ENCODE measurements at places on chromosomes 6 and 20.

DNA sequence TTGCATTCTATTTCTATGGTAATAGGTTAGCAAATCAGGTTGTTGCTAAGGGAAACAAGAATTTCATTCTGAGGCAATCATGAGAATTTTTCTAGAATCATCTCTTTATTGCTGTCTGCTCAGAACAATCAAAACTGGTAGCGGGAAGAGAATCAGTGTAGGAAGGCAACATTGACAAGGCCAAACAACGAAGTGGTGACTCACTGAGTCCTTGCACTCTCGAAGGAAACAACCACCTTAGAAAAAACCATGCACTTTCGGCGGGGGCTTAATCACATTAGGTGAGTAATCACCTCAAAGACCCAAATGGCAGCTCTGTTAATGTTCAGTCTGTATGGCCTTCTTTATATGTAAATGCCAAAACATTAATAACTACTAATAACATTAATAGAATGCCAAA lies 78.8 kb upstream of the MAP7 start:
- no peak for DNase-seq

- no peak for DNase-seq
Observed at GRCh38 chr6:85354761-85355618, 94.9 kb upstream of the NT5E start.

DNA sequence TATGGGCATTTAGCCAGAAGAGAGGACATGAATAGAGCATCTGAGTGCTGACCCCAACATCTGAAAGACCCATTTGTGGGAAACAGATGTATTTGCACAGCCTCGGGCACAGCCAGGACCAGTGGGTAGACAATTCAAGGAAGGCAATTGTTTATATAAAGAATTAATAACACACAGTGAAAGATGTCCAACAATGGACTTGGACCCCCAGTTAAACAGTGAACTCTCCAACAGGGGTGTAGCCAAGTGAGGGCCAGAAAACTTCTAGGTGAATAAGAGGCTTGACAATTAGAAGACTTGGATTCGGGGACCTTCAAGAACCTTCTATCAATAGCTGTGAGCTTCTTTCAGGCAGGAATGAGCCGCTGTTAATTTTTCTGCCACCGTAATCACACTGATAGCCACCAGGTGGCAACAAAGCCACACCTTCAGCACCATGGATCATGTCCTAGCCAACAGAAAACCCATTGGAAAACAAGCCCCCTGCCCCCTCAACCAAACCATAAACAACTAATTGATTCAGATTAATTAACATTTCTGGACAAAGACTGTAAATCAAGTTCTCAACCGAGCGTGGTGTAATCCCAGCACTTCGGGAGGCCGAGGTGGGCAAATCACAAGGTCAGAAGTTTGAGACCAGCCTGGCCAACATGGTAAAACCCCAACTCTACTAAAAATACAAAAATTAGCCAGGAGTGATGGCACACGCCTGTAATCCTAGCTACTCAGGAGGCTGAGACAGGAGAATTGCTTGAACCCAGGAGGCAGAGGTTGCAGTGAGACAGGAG lies 8.8 kb upstream of the SRSF6 start:
- no peak for DNase-seq

GRCh38 chr6:141467881-141468280 lies 664.8 kb upstream of the GJE1 start:
- DNase-seq = no peak

DNA sequence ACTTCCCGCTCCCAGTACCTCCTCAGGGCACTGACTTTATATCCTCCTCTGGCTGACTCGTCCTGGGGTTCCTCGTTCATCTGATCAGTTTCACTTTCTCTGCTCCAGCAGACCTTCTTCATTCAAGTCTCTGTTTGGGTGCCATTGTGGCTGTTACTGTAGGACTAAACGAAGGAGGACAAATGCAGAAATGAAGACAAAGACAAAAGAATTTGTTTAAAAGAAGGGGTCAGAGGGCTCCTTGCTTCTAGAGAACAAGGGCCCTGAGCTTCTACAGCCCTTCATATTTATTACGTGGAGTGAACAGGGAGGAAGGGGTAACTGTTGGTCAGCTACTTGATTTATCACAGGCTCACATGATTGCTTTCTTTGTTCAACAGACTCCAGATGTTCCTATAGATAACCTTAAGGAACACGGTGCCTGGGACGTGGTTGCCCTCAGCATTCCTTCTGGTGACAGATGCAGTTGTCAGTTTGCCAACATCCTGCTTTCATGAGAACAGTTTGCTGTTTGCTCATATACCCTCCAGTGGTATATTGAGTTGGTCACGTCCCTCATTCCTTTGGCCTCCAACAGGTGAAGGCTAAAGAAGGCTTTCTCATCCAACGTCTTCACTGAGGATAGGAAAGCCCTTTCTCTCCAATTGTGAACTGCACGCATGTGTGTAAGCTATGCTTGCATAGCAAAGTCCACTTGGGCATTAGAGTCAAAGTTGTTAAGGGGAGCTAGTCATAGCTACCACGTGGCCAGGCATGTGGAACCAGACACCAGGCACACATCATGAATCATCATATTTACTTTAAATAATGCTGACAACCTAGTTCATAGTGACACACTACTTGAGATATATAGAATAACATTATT lies 69.1 kb upstream of the BTN3A2 start:
- no peak for DNase-seq

- DNase-seq = no peak
Observed at GRCh38 chr6:73516514-73517489, 4.0 kb downstream of the EEF1A1 start.

DNA sequence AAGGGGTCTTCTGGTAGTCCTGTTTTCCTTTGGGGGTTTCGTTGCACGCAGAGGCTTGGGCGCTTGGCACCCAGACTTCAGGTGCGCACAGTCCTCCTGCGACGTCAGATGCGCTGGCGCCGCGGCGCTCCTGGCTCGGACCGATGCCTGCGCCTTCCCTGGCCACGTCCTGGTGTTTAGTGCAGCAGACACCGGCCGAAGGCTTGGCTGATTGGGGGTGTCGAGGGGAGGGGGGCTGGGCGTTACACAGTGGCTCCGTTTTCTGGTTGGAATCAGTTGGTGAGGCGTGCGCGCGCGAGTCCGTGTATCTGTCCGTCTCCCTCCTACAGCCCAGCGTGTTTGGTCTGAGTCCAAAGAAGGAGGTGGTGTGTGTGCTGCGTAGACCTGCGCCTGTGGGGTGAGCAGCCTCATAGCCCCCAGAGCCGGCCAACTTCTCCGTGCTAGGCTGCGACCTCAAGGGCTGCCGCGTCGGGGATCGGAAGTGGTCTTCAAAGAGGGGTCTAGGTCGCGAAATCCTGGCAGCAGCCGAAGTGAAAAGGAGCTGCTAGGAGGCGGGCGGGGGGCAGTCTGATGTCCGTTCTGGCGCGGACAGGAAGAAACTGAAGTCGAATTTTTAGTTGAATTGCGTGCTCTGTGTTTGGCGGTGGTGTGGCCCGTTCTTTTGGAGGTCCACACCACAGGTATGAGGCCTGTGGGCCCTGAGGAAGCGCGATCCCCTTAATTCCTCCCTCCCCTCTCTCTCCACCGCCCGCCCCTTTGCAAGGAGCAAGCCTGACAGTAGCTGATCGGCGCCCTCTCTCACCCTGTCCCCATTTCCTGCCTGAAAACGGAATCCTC lies 1.5 kb downstream of the SYNDIG1 start:
- DNase-seq = no peak

DNA sequence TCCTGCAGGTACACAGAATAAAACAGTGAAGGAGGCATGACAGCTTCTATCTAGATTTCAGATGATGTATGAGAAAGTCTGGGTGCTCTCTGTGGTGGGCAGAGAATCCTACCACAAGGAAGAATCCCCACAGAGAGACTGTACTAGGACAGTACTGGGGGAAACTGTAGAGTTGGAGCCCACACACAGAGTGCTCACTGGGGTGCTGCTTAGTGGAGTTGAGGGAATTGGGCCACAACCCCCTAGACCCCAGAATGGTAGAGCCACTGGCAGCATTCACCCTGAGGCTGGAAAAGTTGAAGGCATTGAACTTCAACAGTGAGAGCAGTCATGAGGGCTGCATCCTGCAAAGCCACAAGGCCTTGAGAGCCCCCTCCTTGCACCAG lies 62.2 kb upstream of the TNFRSF21 start:
- DNase-seq = no peak

- no peak for DNase-seq
Observed at GRCh38 chr20:63588641-63589041, 14.6 kb upstream of the HELZ2 start.

DNA sequence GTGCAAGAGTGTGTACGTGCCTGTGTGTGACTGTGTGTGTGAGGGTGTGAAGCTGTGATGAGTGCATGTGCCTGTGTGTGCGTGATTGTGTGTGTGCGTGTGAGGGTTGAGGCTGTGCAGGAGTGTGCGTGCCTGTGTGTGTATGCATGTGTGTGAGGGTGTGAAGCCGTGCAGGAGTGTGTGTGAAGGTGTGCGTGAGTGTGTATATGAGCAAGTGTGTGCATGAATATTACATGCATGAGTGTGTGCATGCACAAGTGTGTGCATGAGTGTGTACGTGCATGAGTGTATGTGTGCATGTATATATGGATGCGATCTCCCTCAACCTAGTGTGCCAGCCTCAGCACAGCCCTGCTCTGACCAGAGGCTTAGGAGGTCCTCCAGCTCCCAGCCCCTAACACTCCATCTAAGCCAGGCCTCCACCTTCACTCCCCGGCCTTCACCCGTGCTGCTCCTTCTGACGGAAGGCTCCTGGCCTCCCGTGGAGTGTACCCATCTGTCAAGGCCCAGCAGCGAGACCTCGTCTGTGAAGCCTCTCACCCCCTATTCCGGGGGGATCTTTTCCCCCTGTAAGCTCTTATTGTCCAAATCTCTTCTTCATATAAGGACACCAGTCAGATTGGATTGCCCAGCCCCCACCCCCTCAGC lies 19.9 kb upstream of the PHACTR3 start:
- DNase-seq = no peak

- DNase-seq = no peak
Observed at GRCh38 chr6:143123081-143123480, 62.4 kb downstream of the AIG1 start.

DNA sequence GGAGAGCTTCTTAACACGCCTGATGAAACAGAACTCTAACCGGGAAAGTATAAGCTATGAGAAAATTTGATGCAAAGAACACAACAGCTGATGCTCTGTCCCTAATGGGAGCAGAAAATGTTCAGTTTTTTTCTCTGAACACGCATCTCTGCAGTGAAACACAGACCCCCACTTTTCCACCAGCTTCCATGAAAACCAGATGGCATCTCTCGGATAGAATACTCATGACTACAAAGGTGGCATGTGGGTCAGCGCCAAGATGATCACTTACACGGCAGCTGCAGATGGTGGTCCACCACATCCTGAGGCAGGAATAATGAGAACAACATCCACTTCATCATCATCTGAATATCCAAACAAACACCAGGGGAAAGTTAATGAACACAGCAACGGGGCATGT lies 85.2 kb upstream of the CNR1 start:
- DNase-seq = no peak

GRCh38 chr20:23283096-23283850 lies 67.3 kb upstream of the NXT1 start:
- DNase-seq = no peak

DNA sequence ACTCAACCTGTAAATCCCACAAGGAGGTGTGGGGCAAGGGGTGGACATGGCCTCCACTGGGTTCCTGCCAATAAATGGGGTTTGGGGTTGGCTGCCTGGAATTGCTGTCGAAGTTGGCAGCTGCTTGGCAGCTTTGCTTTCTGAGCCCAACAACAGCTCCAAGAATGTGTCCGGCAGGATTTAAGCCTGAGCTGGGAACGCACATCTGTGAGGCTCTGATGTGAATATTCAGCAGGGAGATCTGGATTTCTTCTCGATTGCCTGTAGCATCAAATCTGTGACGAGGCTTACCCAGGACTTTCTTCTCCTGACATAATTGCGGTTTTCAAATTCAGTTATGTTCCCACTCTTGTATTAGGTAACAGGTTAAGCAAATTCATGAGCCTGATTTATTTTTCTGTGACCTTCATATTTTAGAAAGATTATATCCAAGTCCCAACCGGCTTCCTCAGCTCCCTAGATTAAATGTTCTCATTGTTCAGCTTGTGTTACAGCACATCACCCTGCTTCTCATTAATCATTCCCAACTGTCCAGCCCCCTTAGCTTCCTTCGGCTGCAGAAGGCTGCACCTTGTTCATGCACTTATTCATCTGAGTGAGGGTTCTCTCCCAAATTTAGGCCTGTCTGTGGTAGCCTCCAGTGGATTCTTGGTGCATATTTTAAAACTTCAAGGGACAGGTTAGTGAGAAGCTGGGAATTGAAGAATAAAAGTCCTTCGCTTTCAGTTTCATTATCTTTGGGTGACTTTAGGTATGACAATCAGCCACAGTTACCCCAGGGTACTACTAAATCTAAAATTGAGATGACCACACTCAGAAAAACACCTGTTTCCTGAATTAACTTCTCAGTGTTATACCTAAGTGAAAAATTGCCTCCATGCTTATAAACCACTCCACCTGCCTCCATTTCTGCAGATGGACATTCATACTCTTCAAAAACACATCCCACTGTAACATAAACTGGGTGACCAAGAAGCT lies 310.0 kb downstream of the ESR1 start:
- DNase-seq = no peak

- no peak for DNase-seq
Observed at GRCh38 chr6:62993951-62994350, 217.3 kb upstream of the FKBP1C start.

Data from smooth muscle cell of the brain vasculature (primary cell).